ENCODE measurements at places on chromosomes 3 and 15.

DNA sequence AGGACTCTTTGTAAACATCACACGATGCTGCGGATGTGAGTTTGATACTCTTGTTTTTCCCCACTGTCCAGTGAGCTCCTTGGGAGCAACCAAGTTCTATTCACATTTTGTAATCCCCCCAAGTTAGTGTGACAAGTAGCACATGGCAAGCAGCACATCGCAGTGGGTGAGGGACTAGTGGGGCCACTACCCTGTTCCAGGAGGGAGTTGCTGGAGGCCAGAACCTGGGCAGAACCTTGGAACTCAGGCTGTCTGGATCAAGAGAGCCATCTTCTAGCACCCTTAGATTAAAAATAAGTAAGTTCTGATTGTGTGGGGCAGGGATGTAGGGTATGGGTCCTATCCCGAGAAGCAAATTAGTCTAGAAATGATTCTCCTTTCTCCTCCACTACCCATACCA lies 91.7 kb downstream of the CHRNA7 start:
- DNase-seq: no peak

DNA sequence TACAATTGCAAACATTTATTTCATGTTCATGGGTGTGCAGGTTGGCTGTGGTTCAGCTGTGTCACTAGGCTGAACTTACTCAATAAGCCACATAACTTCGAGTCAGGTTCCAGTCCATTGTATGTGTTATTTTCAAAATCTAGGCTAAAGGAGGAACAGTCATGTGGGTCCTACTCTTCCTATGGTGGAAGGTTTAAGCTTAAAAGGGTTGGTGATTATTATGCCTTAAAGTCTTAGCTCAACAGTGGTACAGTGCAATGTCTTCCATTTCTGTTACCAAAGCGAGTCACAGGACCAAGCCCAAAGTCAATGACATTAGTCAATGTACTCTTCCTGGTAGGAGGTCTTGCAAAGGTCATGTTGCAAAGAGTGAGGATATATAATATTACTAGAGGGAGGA lies 78.2 kb downstream of the ATG7 start:
- DNase-seq: no peak

DNA sequence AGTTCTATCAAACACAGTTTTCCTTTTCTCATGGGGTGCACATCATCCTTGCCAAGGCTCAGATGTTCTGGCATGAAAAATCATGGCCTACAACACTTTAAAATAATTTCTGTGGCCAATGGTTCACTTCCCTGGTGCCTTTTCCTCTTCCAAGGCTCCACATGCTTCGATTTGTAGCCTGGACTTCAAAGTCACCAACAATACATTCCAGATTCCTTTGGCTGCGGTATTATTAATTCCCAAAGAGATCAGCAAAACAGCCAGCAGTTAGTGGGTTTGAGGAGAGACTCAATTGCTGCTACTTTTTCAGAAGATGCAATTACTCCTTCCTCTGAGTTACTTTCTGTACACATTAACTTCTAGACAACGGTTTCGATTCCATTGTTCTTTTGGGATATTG lies 80.3 kb upstream of the CCDC80 start:
- no peak for DNase-seq

- DNase-seq: peak; percentile 29
These were observed 1038.5 kb upstream of the NR2F2 start for GRCh38 chr15:95291898-95292472.

GRCh38 chr15:75043509-75044257 lies 20.3 kb downstream of the PPCDC start:
- DNase-seq: no peak
